ENCODE measurements at places on chromosomes 3 and 15.

DNA sequence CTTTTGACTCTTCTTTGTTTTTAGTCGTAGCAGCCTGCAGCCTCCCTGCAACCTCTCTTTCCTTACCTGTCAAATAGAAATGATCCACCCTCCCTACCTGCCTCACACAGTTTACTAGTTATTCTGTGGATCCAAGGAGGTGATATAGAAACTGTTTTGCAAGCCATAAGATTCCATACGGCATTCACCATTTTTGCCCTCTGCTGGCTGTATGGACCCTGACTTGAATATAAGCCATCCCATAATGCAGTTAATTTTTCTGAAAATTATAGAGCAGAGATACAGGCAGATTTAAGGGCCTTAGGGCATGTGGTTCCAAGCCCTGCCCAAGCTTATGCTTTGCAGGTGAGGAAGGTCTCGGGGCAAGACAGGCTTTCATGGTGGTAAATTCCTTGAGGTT lies 63.8 kb downstream of the CPN2 start:
- DNase-seq = no peak

- DNase-seq = peak; percentile 30
Measured at GRCh38 chr3:19149368-19149767, 1.1 kb downstream of the KCNH8 start.

DNA sequence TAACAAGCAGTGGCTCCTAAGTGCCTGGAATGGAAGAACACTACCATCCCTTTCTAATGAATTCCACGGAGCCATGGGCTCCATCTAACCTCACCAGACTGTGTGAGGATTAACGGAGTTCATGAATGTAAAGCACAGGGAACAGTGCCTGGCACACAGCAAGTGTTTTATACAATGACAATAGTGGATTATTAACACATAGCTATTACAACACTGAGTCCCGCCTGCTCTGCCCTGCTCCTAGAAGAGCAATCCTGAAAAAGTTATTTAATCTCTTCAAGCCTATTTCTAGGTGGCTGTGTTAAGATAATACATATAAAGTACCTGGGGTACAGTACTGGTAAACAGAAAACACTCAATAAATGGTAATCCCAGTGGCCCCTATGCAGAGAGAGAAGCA lies 51.4 kb downstream of the RYK start:
- no peak for DNase-seq

- DNase-seq = no peak
Measured at GRCh38 chr3:12730506-12731242, 28.4 kb downstream of the TMEM40 start.

- no peak for DNase-seq
Measured at GRCh38 chr3:52119099-52119498, 35.1 kb downstream of the POC1A start.

- no peak for DNase-seq
Measured at GRCh38 chr3:46664971-46665762, 28.3 kb downstream of the ALS2CL start.

DNA sequence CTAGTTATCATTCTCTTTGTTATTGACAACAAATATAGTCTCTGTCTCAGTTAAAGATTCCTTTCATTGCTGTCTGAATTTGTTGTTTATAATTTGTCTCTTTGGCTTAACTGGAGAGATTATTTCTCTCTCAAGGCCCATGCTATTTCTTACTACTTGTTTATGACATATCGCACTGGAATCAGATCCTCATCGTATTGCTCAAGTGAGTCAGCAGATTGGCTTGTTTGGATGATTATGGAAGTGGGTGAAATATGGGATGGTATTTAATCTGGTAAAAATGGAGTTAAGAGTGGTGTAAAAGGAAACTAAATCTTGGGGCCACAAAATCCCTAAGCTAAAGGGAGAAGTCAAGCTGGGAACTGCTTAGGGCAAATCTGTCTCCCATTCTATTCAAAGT lies 613.1 kb downstream of the SI start:
- no peak for DNase-seq

DNA sequence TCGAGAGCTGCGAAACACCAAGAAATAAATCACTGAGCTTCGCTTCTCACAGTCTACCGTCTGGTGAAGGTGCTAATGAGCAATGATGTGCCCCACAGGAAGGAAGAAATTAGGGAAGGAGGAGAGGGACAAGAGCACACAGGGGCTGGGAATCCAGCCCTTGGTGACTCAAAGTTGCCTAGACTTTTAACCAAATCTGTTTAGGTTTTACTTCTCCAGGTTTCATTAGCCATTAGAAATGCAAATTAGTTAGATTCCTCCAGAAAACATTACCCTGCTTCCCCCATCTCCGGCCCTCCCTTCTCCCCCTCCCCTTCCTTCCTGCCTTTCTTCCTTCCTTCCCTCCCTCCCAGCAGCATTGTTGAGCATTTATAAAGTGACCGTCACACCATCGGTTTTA lies 59.3 kb upstream of the UBE2E1 start:
- no peak for DNase-seq
